Stimulated activated CD4-positive, alpha-beta T cell treated with anti-CD3 and anti-CD28 coated beads, TNF-alpha, amount 100 ng/mL, for 48 hours (primary cell): ENCODE measurements at places on chromosomes 6 and 20.

GRCh38 chr6:133683606-133684005, 205.3 kb upstream of the TCF21 start:
- no peak for DNase-seq

DNA sequence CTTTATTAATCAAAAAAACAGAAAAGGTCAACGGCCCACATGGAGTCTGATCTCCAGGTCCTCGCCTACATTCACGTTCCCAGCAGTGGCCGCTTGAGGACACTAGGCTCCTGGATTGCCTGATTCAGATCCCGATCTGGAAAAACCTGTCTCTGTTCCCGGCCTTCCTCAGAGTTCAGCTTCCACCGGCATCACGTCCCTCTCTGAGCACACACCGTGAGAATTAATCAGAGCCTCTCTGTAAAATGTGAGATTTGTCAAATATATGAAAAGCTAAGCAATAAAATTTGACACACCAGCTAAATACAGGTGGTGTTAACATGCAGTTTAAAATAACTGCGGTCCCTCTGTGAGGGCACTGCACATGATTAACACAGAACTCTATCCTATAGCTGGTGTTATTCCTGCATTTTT, 122.8 kb upstream of the COL21A1 start:
- no peak for DNase-seq

GRCh38 chr20:63206878-63207277, 9.1 kb downstream of the YTHDF1 start:
- no peak for DNase-seq

DNA sequence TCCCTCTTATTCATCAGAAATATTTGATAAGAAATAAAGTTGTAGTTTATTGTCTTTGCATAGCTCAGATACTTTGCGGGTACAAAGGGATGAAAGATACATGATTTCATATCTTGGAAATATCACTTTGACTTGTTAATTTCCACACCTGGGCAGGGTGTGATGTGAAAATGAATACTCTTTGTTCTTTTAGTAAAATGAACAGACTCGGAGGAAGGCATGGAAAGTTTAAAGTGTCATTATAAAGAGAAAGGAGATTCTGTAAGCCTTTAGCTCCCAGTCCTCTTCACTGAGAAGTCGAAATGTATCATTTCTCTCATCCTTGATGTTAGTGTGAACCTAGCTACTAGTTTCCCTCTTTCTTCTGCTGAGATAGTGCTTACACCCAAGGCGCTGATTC, 36.7 kb upstream of the AKIRIN2 start:
- no peak for DNase-seq

DNA sequence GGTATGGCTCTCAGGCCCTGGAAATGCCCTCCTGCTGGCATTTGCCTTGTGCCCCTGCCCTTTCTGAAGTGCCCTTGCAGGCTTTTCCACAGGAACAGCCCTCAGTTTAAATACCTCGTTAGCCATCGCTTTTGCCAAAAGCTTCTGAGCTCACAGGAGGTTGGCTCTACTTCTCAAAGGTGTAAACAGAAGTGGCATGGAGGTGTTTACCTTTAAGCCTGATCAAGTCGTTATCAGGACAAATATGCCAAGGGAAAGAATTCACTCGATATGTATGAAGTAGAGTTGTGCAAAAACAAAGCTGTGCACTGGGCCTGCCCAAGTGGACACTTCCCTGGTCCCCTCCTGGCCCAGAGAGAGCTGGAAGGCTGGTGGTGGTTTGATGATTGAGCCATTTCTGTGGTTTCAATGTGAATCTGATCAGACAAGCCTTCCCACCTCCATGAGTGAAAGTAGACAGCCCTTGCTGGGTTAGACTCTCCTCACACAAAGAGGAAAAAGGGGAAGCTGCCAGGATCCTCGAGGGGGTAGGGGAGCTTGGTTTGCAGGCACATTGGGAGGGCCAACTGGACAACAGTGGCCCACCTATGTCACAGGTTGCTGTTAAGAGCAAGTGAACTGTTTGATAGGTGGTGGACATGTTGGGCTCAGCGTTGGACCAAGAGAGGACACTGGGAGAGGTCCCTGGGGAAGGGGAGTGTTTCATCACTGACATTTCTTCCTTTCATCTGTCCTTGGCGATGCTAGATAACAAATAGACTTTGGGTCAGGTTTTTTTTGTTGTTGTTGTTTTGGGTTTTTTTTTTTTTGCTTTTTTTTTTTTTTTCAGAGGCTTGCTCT, 98.7 kb downstream of the ZDHHC14 start:
- DNase-seq: no peak

DNA sequence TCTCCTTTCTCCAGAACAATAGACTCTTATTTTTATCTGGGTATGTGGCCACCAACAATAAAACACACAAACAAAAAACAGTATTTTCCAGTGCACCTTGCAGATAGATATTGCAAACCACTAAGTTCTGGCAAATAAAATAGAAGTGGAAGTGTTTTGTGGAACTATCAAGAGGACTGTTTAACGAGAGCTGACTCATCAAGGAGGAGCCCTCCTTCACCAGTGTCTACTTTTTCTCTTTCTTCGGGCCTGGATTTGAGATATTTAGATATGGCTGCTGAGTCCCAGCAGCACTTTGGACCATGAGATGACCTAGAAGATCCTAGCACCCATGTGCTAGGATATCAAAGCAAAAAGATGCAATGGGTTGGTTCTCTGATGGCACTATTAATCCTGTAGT, 154.7 kb downstream of the AIG1 start:
- no peak for DNase-seq

- DNase-seq: no peak
Observed at GRCh38 chr6:168884050-168884645, 369.5 kb downstream of the THBS2 start.

- no peak for DNase-seq
Observed at GRCh38 chr20:6735942-6736845, 31.3 kb upstream of the BMP2 start.

GRCh38 chr20:420166-420620, 12.1 kb downstream of the RBCK1 start:
- DNase-seq: no peak

DNA sequence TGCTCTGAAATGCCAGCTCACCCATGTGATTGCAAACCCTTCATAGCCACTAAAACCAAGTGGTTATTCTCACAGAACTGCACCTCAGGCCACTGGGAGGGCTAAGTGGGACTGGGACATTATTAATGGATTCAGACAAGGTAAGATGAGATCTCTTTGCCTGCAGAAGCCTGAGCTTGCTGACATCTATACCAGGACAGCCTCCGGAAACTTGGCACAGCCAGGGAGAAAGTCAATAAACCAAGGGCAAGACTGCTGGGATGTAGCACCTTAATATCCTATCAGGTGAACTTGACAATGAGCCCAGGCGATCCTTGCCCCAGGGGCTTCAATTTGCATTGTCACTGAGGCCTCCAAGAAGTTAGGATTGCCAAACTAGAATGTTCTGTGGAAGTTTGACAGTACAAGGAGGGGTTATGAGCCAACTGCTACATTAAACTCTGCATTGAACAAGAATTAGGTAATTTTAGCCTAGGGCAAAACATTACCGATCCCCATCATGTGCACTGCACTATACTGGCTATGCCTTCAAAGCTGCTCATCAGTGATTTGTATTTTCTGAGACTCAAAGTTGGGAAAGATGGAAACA, 60.1 kb upstream of the RALGAPA2 start:
- no peak for DNase-seq

GRCh38 chr20:13676682-13677081, 38.0 kb upstream of the TASP1 start:
- DNase-seq: no peak

GRCh38 chr6:119978274-119978889, 628.8 kb upstream of the MAN1A1 start:
- no peak for DNase-seq

- no peak for DNase-seq
Observed at GRCh38 chr6:154202339-154202738, 154.3 kb downstream of the IPCEF1 start.

DNA sequence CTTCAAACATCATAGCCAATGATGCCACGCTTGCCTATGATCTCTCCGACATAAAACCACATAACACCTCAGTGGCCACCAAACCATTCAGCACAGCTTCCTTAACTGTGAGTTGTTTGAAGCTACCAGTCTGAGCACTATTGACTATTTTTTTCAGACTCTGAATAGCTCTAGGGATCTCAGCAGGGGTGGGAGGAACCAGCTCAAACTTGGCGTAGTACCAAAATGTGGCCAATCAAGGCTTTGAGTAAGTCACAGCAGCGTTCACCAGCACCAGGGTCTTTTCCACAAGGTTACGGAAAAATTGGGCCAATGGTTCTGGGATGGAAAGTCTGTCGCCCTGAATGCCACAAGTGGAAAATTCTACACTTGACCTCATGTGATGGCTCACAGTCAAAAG, 70.6 kb downstream of the SMPDL3A start:
- no peak for DNase-seq

GRCh38 chr6:147855803-147856482, 347.5 kb downstream of the SAMD5 start:
- no peak for DNase-seq

DNA sequence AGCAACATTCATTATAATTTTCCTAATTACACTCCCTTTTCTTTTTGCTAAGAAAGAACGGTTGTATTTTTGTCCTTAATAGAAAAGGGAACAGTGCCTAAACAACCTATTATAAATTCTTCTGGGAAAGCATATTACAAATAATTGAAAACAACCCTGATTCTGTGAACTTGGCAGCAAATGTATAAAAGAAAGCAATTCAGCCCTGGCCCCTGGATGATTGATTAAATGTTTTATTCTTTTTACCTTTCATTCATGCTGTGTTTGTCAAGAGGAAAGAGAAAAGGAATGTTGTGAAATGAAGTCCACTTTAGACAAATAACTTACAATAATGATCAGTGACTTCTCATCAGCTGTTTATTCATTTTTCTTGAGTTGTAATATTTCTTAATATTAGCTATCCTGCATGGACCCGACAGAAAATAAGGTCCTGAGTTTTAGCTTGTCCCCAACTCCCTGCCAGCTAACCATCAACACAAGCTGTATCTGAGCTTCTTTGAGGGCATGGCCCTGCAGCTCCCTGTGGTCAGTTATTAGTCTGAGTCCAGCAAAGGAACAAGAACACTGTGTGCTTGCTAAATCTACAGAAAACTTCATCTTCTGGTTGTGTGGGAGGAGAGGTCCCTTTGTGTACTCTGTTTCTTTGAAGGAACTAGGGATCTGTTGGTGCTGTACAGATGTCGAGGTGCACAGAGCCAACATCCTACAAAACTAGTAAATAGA, 248.2 kb downstream of the LAMA2 start:
- DNase-seq: no peak

DNA sequence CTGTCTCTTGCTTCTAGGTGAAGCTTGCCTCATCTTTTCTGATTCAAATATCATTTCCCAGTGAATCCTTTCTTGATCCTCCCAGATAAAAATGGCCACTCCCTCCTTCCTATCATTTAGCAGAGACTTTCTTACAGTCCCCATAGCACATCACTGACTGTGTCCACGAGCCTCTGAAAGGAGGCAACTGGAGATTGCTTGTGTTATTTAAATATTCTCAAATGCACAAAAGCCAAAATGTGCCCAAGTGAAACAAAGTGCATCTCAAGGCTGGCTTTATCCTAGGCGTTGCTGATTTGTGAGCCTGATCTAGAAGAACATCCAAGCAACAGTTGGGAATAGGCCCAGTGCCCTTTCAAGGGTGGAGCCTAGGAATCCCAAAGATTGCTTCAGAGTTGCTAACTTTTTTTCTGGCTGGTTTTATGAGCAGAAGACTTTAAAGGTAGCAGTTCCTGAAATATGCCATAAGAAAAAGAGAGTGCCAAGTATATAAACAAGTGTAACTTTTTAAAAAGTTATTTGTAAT, 393.6 kb downstream of the CD83 start:
- no peak for DNase-seq

- DNase-seq: no peak
Observed at GRCh38 chr6:33950891-33951889, 147.4 kb upstream of the MLN start.

- peak; percentile 57 for DNase-seq
Observed at GRCh38 chr20:31560094-31560745, 44.9 kb upstream of the ID1 start.

- DNase-seq: no peak
Observed at GRCh38 chr6:56424542-56425083, 177.2 kb upstream of the COL21A1 start.

DNA sequence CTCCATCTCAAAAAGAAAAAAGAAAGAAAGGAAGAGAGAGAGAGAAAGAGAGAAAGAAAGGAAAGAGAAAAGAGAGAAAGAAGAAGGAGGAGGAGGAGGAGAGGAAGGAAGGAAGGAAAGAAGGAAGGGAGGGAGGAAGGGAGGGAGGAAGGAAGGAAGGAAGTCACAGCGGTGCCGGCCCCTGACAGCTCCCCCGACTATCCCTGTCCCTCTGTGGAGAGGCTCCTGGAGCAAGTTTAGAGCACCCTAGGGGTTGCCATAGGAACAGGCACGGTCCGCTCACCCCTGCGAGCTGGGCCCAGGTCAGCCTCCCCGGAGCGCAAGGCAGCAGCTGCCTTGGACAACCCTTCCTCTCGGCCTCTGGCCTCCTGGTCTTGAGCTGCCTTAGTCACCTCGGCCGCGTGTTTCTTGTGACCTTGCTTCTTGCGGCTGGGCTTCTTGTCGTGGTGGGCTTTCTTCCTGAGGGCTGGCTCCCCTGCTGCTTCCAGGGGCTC, 6.8 kb downstream of the BNIP5 start:
- no peak for DNase-seq

DNA sequence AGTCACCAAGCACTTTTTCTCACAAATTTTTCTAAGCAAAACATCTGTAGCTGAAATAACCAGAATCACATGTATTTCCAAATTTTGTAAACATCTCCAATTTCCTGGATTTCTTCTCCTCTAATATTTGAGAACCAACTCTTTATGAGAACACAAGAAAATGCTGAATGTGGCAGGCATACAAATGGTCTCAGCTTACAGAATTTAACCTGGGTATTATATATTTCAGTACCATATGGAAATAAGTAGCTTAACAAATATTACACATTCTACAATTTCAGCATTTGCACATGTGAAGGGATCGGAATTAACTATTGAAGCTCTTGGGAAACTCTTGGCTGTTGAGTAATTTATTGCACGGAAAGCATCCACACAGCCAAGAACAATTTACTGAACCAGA, 92.5 kb downstream of the TBXT start:
- no peak for DNase-seq

DNA sequence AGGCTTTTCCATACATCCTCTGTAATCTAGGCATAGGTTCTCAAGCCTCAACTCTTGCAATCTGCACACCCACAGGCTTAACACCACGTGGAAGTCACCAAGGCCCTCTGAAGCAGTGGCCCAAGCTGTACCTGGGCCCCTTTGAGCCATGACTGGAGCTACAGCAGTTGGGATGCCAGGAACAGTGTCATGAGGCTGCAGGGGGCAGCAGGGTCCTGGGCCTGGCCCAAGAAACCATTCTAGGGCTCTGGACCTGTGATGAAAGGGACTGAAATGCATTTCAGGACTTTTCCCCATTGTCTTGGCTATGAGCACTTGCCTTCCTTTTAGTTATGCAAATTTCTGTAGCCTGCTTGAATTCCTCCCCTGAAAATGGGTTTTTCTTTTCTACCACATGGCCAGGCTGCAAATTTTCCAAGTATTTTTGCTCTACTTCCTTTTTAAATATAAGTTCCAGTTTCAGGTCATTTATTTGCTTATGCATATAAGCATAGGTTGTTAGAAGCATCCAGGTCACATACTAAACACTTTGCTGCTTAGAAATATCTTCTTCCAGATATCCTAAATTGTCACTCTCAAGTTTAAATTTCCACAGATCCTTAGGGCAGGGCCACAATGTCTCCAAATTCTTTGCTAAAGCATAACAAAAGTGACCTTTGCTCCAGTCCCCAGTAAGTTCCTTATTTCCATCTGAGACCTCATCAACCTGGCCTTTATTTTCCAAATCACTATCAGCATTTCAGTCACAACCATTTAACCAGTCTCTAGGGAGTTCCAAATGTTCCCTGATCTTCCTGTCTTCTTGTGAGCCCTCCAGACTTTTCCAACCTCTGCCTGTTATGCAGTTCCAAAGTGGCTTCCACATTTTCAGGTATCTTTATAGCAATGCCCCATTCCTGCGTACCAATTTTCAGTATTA, 48.6 kb upstream of the CD2AP start:
- DNase-seq: no peak
